Nasal cavity respiratory epithelium epithelial cell of viscerocranial mucosa (primary cell): ENCODE measurements at places on chromosomes 5 and 9. TPM values are rescaled to one million over a fixed set of nuclear protein-coding genes. Genes with fewer than 3 reads are reported as not detected.

Gene GRXCR2
- total RNA-seq, result not detected in 2 replicates

Gene PALM2AKAP2
- total RNA-seq, result 2.7 and 14.2 TPM in 2 replicates

Gene SURF1
- 16.4 and 44.1 TPM in 2 replicates for total RNA-seq

Gene OLFML2A
- 3.1 and 128 TPM in 2 replicates for total RNA-seq

Gene FCN2
- not detected in 2 replicates for total RNA-seq

Gene IL3
- not detected in 2 replicates for total RNA-seq
